ENCODE measurements at places on chromosomes 3 and 15.

DNA sequence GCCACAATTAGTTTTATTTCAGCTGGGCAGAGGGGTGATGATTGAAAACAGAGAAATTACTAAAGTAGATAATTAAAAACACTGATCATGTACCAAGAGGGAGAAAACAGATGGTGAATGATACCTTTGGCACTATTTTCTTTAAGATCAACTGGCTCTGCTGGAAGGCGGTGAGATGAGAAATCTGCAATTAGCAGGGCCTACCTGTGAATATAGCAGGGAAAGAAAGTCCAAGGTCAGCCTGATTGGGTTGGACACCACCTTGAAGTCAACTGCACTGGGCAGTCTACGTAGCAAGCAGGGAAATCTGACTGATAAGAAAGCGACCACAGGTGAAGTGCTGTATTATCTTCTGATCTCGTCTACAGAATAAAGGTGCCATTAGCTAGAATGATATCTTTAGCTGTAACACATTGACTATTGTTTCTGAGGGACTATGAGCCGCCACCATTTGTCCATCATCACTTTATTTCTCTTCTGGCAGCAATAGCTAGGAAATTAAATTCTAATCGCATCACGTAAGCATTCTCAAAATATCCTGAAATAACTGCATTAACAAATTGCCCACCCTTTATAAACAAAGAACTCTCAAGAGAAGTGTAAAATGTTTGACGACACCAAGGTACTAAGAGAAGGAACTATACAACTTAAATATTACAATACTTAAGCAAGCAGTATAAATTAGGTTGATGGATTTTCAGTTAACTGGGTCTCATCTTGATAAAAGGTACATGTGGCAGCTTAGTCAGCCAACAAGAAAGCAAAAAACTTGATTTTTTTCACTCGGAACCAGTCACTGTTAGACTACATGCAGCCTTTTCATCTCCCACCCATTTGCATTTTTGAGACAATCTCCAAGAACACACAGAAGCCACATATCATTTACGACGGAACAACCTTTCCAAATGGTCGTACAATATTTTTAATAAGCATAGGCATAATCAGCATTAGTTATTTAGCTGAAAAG lies 1.3 kb downstream of the NEDD4 start:
- DNase-seq, result no peak

GRCh38 chr3:45537616-45537969 lies 57.0 kb upstream of the LIMD1 start:
- no peak for DNase-seq

GRCh38 chr15:89462198-89462912 lies 34.0 kb downstream of the RHCG start:
- DNase-seq, result no peak

- DNase-seq, result no peak
These were observed 167.1 kb upstream of the WNT5A start for GRCh38 chr3:55654123-55654760.

DNA sequence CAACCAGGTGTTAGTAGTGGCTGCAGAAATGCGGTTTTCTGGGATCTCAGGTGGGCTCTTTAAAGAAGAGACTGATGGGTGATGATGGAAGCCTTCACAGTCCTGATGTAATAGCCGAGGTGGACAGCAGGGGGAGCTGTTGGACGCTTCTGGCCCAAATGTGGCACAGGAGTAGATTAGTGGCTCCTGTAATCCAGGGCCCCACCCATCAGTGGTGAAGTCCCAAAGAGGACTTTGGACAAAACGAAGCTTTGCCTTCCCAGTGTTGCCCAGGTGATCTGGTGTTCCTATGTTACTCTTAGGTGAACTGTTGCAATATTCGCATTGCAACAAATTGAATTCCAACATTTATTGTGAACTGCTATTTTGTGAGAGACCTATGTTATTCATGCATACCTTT lies 31.8 kb upstream of the MYZAP start:
- DNase-seq, result peak; percentile 71

GRCh38 chr15:96583671-96584070 lies 253.2 kb downstream of the NR2F2 start:
- DNase-seq, result no peak

GRCh38 chr3:177642804-177643125 lies 445.5 kb upstream of the TBL1XR1 start:
- DNase-seq, result no peak

- DNase-seq, result no peak
These were observed 507.8 kb downstream of the LPP start for GRCh38 chr3:188661806-188662205.

GRCh38 chr3:68088216-68088615 lies 433.8 kb upstream of the SUCLG2 start:
- peak; percentile 44 for DNase-seq

GRCh38 chr15:77430213-77430612 lies 9.5 kb downstream of the HMG20A start:
- DNase-seq, result no peak

DNA sequence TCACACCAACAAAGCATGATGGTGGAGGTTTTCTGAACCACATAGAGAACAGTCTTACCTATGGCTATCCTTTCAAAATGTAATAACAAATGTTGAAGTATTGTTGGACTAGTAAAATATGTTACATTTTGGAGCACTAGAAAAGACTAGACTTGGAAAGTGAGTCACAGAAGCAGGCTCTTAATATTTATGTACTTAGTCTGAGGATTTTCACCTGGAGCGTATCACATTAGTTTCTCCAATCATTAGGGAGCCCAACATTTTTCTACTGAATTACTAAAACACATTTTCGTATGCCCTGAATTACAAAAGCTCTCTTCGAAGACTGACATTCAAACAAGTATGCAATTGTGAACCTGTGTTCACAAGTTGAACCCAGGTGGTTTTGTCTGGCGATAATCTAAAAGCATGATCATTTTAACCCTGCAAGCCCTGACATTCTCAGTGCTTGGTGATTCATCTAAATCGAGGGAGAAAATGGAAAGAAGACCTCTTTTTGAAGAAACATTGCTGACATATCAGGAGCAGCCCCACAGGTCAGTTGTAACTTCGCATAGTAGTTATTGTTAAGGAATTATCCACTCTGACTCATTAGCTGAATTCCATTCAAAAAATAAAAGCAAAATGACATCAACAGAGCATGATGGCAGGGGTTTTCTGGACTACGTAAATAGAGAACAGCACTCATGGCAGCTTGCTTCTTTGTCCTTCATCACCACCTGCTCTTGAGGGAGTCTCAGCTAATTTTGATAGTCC lies 679.8 kb upstream of the NECTIN3 start:
- no peak for DNase-seq

DNA sequence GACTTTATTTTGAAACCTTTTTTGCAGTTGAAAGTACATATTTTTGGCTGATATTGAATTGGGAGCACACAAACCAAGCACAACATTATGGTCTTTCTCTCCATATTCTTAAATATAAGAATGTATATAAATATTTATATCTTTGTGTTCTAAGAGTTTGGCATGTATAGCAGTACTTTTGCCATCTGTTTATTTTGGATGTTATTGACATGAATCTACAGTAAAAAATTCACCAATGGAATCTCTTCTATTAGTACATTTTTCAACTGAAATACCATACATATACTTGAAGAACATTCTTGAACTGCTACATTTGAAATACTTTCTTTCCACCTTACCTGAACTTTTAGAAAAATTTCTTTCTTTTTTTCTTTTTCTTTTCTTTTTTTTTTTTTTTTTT lies 109.2 kb upstream of the STRIT1 start:
- no peak for DNase-seq

DNA sequence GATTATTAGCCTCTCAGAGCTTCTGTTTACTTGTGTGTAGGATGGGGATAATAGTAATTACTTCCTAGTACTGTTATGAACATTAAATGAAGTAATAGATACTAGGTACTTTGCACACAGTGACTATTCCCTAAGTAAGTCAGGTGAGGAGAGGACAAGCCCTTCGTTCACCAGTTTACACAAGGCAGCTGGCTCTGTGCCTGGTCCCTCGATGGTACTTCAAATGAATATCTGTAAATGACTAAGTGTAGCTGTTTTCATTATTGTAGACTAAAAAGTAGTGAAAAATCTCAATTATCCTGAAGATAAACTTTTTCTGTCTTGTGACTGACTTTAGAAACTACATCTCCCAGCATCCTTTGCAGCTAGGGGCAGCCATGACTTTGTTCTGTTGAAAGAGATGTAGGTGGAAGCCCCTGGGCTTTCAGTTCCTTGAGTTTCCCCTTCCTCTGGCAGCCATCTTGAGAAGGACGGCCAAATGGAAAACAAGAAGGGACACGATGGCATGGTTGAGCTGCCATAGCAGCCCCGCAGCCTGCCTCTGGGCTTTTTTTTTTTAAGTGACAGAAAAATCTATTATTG lies 11.7 kb upstream of the WNT7A start:
- no peak for DNase-seq

- DNase-seq, result no peak
These were observed 16.1 kb upstream of the GCNT3 start for GRCh38 chr15:59595434-59595915.

DNA sequence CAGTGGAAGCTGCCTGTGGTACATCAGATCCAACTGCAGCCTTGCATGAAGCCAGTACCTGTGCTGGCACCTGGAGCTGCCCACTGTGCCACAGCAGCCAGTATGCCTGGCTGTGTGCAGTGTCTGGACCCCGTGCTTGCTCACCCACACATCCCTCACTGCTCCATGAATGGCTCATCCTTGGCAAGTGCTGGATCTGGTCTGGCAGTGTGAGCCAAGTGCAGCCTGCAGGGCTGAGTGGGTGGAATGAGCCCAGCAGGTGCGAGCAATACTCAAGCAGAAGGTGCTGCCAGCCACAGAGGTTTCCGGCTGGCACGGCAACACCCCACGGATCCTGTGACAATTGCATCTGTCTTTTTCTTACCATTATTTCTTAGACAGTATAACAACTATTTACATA lies 488.2 kb upstream of the ROBO2 start:
- no peak for DNase-seq

- DNase-seq, result no peak
These were observed at the start of gene TRAK1 for GRCh38 chr3:42090973-42091731. TRAK1 (plus strand) TSS chr3:42091357; CDS start chr3:42091470, 113 bp downstream.

GRCh38 chr3:57066471-57066870 lies 6.0 kb downstream of the SPATA12 start:
- no peak for DNase-seq

GRCh38 chr3:169165196-169166158 lies 498.0 kb downstream of the MECOM start:
- no peak for DNase-seq

GRCh38 chr3:58751882-58752567 lies 85.5 kb upstream of the FAM3D start:
- no peak for DNase-seq

- DNase-seq, result no peak
These were observed 48.3 kb downstream of the SST start for GRCh38 chr3:187621881-187622280.

DNA sequence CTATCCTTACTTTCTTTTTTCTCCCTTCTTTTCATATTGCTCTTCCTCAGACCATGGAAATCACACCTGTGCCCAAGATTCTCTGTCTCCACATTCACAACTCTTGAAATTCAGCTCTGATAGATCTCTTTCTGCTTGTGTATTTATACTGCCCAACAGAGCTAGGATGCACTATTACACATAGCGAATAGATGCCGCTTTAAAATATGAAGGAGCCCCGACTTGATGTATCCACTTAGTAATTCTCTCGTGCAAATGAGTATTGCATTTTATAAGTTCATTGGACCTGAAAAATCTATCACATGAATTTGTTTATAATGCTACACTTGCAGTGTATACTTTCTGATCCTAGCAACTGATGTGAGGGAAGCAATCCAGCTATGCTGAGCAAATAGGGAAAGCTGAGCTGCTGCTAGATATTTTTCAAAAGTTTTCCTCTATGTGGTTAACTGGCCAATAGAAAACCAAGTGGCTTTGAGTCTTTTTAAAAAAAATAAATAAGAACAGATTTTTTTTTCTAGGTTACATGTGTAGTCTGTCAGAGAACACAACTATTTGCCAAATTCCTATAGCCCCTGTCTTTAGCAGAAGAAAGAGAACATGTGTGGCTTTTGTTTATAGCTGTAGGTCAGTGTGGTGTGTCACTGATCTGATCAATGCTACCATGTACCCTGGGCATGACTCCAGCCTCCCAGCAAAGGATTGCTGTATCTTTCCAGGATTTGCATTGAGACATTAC lies 64.3 kb upstream of the LEKR1 start:
- no peak for DNase-seq

DNA sequence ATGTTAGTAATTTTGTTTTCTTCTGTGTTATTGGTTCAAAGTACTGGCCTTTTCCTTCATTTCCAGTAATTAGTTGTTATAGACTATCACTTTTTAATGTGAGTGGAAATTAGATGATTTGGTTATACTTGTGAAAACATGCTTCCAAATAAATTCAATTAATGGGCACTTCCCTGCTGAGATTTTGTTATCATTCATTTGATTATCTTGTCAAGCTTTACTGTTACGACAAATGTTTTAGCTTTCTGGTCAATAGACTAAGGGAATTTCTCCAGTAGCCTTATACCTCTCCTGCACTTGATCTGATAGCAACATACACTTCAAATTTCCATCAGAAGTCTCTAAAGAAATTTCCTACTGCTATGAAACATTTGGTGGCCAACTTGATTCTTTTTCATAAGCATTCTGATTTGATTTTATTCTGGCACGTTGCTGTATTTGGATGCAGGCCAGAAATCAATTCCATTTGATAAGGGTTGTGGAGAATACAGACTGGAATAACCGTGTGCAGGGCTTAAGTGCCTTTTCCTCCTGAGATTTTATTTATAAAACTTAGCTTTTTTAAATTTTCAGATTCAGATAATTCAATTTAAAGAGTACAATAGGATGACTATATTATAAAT lies 573.8 kb upstream of the NAALADL2 start:
- DNase-seq, result no peak

- DNase-seq, result no peak
These were observed 14.4 kb upstream of the ALDH1L1 start for GRCh38 chr3:126194713-126195305.

GRCh38 chr3:69329892-69330291 lies 56.0 kb downstream of the FRMD4B start:
- DNase-seq, result no peak

- DNase-seq, result no peak
These were observed 47.4 kb downstream of the CGNL1 start for GRCh38 chr15:57423599-57424140.

DNA sequence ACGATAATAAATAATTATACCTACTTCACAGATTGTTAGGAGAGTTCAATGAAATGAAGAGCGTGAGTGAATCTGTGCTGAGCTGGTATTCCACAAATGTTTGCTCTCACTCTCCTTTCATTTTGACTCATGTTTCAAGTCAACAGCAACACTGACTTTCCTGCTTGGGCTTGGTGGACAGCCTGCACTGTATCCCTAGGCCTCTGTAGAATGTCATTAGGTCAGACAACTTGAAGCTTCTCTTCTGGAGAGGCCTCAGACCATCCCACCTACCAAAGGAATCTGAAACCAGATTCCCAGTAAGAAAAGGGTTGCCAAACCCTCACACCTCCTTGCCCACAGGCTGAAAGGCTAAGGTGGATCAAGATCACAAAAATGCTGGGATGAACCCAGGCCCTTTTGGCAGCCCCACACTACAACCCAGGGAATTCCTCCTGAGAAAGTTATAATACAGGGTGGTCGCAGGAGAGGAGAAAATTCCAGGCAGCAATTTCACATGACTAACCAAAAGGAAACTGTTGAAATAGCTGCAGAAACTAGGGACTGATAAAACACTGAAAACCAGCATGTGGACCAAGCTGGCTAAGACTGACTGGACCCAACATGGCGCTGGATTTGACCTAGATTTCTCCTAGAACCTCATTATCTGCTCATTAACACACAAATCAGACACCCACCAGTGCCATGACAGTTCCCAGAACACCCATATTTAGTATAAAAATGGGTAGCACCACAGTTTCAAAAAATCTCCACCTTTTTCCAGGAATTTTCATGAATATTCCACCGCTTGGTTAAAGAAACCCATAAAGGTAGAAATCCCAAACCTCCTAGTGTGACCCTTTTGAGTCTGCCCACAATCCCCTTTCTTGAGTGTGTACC lies 57.0 kb upstream of the ZNF148 start:
- no peak for DNase-seq

Measured in stimulated activated CD4-positive, alpha-beta T cell treated with anti-CD3 and anti-CD28 coated beads, Interleukin-1b, Interleukin-23, amount 100 ng/mL, for 4 hours (primary cell).